H9 (cell line): ENCODE measurements at places on chromosomes 4 and X. TPM values are rescaled to one million over a fixed set of nuclear protein-coding genes. Genes with fewer than 3 reads are reported as not detected.

GRCh38 chr4:186958726-186959350 is 235.2 kb upstream of the FAT1 start:
- no peak overlapping the region for H3K4me3 ChIP-seq
- no peaks in the 10 kb centered on the region for H3K4me1 ChIP-seq
- no peak overlapping the region for H3K27ac ChIP-seq

Gene CLTRN
- total RNA-seq = 1.7 and 1.8 TPM in 2 replicates

DNA sequence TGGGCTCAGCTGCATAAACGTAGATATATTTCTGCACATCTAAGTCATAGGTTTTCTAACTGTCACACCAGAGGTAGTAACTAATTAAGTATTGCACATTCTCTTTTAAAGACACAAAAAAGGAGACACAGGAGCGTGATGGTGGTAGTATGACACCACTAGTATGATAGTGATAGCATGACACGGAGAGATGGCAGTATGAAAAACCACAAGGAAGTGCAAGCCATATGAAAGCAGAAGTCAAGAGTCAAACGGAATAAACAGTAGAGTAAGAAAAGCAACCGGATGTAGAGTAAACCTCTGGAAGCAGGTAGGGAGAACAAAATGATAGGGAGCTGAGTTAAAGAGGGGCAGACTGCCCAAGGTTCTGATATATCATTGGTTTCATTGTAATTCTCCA is 382.2 kb upstream of the INTU start:
- no peak for DNase-seq
- no peak overlapping the region for H3K4me3 ChIP-seq
- H3K36me3 ChIP-seq = no peaks in the 10 kb centered on the region
- no peak overlapping the region for H3K27ac ChIP-seq
- H3K4me1 ChIP-seq = no peaks in the 10 kb centered on the region
- H3K27me3 ChIP-seq = no peaks in the 10 kb centered on the region

DNA sequence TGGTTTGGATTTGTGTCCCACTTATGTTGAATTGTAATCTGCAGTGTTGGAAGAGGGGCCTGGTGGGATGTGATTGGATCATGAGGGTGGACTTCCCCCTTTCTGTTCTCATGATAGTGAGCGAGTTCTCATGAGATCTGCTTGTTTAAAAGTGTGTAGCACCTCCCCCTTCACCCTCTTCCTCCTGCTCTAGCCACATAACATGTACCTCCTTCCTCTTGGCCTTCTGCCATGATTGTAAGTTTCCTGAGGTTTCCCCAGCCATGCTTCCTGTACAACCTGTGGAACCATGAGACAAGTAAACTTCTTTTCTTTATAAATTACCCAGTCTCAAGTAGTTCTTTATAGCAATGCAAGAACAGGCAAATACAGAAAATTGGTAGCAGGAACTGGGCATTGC is 138.7 kb downstream of the INPP4B start:
- peaks cover 18% of the 10 kb centered on the region; the same call in 1 of the 2 replicates for H3K27me3 ChIP-seq
- H3K27ac ChIP-seq = no peak overlapping the region
- no peaks in the 10 kb centered on the region for H3K36me3 ChIP-seq
- H3K4me3 ChIP-seq = no peak overlapping the region
- no peaks in the 10 kb centered on the region for H3K4me1 ChIP-seq

Gene THAP9
- total RNA-seq = 14.6 and 14.8 TPM in 2 replicates

DNA sequence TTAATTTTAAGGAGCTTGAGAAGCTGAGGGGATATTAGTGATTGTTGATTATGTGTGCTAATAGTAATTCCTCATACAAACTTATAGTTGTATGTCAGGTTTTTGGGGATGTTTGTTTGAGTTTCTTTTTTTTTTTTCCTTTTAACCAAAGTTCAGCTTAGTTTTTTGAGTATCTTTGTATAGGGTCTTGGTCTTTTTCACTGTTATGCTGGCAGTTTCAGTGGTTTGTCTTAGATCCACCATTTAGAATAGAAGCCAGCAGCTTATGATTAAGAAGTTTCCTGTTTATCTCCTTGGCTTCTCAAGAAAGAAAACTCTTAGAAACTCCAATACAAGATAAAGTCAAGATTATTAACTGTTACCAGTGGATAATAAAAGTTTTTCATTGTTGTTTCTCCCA is 16.1 kb downstream of the CPEB2 start:
- H3K27me3 ChIP-seq = no peaks in the 10 kb centered on the region
- no peaks in the 10 kb centered on the region for H3K4me1 ChIP-seq
- H3K27ac ChIP-seq = no peak overlapping the region
- H3K36me3 ChIP-seq = no peaks in the 10 kb centered on the region
- no peak for DNase-seq
- H3K4me3 ChIP-seq = no peak overlapping the region

DNA sequence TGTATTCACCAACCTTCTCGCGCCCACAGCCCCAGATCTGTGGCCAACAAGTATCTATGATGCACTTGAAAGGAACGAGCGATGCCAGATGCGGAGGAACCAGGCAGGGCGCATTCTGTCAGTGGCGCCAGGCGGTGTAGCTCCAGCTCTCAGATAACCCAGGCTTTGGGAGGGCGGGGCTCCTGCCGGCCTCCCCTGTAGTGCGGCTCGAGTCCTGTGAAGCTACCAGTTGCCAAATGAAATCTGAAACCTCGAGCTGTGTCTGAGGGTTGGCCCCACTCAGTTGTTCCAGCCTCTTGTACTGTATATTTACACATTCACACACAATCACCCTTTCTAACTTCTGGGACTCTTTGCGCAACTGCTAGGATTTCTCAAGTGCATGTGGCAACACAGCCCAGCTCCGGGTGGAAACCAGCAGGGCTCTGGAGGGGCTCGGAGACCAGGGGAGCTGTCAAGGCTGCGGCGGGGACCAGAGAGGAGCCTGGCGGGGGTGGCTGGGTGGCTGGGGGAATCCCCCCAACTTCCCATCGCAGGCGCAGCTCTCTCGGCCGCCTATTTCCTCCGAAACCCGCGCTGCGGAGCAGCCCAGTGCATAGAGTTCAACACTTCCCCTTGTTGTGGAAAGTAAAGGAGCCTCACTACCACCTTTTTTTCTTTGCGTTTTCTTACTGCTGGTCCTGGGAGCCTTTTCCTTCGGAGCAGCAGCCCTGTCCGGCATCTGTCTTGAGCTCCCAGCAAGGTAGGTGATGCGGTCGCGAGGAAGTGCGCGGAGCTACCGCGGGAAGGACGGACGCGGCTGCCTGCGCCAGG is at the start of gene ARHGAP24:
Gene ARHGAP24 (plus strand): TSS at position 333 of the 813 bp plus-strand sequence.
- H3K27me3 ChIP-seq = no peaks in the 10 kb centered on the region
- no peak within 1 kb of the TSS for H3K27ac ChIP-seq
- H3K4me3 ChIP-seq = peak within 1 kb of the TSS; percentile 91
- no peaks in the 10 kb centered on the region for H3K4me1 ChIP-seq
- DNase-seq = peak; percentile 93

- H3K4me1 ChIP-seq = no peaks in the 10 kb centered on the region
- no peaks in the 10 kb centered on the region for H3K27me3 ChIP-seq
- H3K36me3 ChIP-seq = no peaks in the 10 kb centered on the region
- H3K4me3 ChIP-seq = no peak overlapping the region
- H3K27ac ChIP-seq = no peak overlapping the region
Measured at GRCh38 chrX:51569561-51569960, 49.2 kb downstream of the CENPVL3 start.

GRCh38 chr4:88653371-88653946 is 44.2 kb downstream of the NAP1L5 start:
- no peaks in the 10 kb centered on the region for H3K27me3 ChIP-seq
- no peak overlapping the region for H3K27ac ChIP-seq
- no peak overlapping the region for H3K4me3 ChIP-seq
- H3K36me3 ChIP-seq = no peaks in the 10 kb centered on the region

DNA sequence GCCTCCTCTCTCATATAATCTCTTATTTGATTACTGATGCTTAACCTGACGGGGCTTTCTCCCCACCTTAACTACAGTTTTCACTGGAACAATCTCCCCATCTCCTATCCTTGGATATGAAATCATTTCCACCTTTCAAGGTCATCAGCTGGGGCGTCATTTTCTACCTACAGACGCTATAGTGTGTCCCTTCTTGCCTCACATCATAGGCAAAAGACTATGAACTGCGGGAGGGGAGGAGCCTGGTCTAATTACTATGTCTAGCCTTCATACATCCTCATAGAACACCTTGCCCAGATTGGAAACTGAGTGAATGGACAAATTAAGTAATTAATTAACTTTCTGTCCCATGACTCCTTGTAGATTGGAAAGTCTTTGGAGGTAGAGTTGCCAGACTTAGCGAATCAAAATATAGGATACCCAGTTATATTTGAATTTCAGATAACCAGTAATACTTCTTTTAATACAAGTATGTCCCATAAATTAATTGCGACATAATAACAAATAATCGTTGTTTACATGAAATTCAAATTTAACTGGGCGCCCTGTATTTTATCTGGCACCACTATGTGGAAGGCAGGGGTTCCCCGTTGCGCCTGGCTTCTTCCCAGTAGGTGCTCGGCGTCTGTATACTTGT is 752 bp upstream of the ATP6AP2 start:
- H3K27me3 ChIP-seq = no peaks in the 10 kb centered on the region
- H3K4me3 ChIP-seq = peak overlapping the region; percentile 88
- H3K36me3 ChIP-seq = no peaks in the 10 kb centered on the region
- no peak for DNase-seq

Gene ARHGAP36
- 0.13 and 0.37 TPM in 2 replicates for total RNA-seq
